ENCODE measurements at places on chromosomes 3 and 15.

DNA sequence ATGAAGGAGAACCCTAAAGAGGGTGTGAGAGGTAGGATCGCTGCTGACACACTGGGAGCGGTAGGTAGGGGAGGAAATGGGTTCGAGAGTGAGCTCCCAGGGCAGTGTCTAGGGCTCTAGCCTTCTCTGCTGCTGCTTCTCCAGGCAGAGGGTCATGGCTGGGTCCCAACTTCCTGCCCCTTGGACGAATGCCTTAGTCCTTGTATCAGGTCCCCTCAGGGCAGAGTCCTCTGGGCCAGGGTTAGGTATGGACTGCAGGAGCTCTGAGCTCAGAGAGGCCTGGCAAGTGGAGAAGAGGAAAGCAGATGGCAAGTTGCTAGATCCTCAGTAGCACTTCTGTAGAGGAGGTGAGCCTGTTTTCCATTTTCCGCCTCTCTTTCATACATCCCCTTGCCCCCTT lies 2.9 kb downstream of the CORO2B start:
- DNase-seq, result no peak

DNA sequence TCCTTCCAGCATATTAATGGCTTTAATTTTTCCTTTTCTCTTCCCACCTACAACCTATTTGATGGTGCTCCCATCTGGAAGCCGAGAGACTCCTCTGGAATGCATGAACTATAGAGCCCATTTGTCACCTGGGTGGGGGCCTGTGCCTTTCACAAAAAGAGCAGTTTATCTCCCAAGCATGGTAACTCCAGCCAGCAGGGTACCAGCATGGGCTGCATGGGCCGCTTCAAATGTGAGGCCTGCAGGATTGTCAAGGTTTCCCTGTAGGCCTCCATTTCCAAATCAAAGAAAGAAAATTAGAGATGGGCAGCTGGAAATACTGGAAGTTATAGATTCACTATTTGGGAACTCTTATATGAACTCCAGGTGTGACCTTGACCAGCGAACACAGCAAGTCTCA lies 50.7 kb upstream of the SKOR1 start:
- no peak for DNase-seq

GRCh38 chr3:69189487-69189886 lies 67.1 kb upstream of the LMOD3 start:
- no peak for DNase-seq

DNA sequence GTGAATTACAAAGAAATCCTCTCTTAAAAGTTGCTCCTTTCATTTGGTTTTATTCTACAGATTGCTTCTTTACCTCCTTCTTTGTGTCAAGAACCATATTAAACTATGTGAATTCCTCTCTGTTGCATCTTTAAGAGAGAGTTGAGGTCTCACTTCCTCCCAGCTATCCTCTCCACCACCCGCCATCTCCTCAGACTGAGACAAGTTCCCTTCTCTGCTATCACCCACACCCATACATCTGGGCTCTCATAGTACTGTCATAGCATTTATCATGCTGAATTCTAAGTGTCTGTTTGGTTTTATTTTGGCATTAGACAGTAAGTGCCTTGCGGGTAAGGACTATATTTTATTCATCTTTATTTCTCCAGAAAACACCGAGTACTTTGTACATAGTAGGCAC lies 54.2 kb downstream of the B3GALNT1 start:
- DNase-seq, result no peak

DNA sequence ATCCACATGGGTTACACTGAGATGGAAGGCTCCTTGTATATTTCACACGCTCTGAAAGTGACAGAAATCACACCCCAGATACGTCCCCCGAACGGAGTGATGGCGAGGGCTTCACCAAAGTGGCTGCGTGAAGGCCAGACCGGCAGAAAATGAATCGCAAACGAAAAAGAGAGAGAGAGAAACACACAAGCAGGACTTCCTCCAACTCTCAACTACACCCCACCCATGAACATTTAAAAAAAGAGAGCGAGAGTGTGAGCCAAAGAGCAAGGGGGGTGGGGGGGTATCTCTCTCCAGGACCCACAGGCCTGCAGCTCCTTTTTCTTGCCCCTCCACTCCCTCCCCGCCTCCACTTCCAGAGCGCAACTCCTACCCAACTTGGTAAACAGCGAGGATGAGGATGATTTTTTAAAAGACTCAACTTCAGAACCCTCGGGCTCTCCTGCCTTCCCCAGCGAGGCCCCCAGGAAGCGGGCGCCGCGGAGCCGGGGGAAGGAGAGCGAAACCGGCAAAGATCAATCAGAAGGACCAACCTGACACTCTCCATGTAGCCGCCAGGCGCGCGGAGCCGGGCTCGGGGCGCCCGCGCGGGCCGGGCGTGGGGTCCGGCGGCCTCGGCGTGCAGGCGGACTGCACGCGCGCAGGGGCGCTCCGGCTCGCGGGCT lies 519.1 kb downstream of the FOXP1 start:
- DNase-seq, result peak; percentile 66

DNA sequence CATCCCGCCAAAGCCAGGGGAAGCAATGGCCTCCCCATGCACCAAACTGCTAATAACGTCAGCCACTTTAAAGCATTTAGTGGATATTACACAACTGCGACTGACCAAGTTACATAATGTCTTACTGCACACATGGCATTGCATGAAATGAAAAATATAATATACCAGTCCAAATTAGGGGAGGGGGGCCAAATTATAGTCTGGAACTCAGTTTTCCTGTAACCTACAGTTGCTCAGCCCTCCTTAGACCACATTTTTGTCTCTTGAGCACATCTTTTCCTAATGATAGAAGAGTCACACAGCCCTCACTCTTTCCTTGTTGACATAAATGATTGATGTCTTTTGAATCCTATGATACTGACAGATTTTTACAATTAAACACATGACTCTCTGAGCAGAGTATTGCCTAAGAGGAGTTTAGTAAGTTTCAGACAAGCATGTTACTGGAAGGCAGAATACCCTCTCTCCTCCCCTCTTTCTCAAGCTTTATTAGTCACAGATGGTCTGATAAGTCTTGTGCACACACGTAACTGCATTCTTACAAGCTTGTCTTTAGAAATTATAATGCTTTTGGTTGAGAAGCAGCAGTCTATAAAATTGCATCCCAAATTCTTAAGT lies 1.1 kb upstream of the PLD1 start:
- no peak for DNase-seq

GRCh38 chr15:78018445-78018844 lies 59.1 kb downstream of the TBC1D2B start:
- DNase-seq, result no peak

- DNase-seq, result no peak
Measured at GRCh38 chr3:139468399-139468798, 7.9 kb downstream of the RBP2 start.

- no peak for DNase-seq
Measured at GRCh38 chr3:78926523-78926922, 841.3 kb downstream of the ROBO1 start.

GRCh38 chr3:179336345-179336929 lies 11.1 kb upstream of the MFN1 start:
- DNase-seq, result no peak

GRCh38 chr3:108415661-108416060 lies 94.7 kb downstream of the MYH15 start:
- DNase-seq, result no peak

GRCh38 chr15:50764461-50765194 lies 878 bp downstream of the SPPL2A start:
- DNase-seq, result peak; percentile 37

DNA sequence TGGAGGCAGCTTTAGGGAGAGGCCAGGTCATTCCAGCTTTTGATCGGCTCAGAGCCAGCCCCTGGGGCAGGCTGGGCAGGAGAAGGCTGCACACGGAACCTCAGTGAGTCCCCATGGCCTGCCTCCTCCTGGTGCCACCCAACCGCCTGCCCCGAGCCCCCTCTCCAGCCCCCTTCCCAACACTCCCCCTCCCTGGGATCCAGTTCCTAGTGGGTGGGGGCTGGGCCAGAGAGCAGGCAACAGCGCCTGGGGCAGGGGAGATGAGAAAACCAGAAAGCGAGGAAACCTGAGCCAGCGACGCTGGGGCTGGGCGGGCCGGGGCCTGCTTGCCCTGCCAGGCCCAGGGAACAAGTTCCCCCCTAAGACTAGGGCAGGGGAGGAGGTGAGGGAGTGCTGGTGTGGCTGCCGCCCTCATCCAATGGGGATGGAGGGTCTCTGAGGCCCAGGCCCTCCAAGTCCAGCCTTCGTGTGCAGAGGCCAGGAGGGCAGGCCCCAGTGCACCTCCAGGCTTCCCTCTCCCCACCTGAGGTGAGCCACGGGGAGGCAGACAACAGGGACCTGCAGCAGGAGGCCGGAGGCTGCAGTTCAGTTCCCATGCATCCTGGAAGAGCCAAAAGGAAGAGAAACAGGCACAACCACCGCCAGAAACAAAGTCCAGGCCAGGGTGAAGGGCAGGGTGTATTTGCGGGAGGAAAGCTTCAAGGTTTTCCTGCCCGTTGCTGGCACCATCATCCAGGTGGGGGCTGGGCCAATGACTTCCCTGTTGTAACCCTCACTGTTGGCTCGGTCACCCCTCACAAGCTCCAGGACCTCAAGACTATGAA lies 4.0 kb upstream of the SEMA3F start:
- no peak for DNase-seq

GRCh38 chr3:152902141-152902669 lies 67.3 kb downstream of the P2RY1 start:
- no peak for DNase-seq

DNA sequence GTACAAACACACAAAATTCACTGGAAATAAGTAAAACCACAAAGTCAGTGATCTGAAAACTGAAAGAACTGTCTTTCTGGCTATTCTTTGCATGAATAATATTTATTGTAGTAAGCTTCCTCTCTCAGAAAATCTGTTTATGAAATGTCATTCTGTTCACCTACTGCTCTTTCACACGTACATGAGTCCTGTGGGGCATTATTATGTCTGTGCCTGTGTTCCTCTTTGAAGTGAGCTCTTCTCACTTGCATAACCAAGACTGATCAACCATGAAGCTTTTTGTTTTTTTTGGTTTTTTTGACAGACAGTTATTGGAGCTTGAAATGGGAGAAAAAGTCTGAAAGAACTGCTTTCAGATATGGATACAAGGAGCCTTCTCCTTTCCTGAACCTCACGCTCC lies 195.8 kb downstream of the PLCH1 start:
- DNase-seq, result no peak

- DNase-seq, result no peak
Measured at GRCh38 chr3:134932035-134932434, 137.0 kb downstream of the EPHB1 start.

DNA sequence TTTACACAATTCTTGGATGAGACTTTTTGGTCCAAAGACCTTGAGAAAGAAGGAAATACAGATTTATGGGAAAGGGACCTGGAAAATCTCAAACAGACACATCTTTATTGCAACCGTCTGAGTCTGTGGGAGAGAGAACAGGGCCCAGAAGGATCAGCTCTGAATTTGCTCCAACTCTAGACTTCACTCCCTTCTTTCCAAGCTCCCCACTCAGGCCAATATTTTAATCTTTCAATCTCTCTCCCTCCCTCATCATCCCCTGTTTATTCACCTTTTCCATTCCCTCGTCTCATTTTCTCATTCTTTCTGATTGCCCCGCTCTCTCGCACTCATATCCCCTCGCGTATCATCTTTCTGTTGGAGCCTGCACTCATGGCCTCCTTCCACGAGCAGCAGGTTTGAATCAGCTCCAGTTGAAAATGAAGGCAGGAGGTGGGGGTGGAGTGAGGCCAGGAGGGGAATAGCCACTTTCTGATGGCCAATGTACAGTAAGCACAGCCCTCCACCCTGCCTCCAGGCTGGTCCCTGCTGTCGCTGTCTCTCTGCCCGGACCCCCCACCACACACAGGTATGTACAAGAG lies 63.6 kb upstream of the BOC start:
- DNase-seq, result no peak

DNA sequence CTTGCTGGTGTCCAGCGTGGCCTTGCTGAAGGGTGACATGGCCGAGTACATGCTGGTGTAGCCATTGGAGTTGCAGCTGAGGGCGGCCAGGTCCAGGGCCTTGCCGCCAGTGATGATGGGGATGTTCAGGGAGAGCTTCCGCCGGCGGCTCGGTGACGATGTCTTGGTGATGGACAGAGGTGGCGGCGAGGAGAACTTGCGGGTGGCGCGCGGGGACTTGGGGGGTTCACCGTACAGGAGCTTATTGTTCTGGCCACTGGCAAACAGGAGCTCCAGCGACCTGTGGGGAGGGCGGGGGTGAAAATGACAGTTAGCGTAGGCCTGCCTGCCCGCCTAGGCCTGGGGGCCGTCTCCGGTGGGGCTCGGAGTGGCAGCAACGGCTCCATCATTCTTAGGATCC lies 59.0 kb upstream of the CTSH start:
- no peak for DNase-seq
